Activated T-cell treated with anti-CD3 and anti-CD28 coated beads for 4 hours (primary cell): ENCODE measurements at places on chromosomes 7 and 10.

DNA sequence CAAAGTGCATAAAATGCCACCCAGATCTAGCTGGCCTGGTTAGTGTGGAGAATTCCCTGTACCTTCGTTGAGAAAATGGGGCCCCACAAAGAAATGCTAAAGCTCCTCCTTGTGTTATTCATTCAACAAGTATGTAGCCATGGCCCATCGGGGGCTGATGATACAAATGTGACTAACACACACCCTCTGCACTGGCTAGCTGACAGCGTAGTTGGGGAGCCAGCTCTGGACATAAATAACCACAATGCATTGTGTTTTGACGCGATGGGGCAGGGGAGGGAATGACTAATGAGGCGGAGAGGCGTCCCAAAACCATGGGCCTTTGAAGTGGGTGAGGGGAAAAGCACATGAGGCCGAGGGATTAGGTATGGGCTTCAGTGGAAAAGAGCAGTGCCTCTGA lies 28.2 kb upstream of the ASL start:
- no peak for DNase-seq

DNA sequence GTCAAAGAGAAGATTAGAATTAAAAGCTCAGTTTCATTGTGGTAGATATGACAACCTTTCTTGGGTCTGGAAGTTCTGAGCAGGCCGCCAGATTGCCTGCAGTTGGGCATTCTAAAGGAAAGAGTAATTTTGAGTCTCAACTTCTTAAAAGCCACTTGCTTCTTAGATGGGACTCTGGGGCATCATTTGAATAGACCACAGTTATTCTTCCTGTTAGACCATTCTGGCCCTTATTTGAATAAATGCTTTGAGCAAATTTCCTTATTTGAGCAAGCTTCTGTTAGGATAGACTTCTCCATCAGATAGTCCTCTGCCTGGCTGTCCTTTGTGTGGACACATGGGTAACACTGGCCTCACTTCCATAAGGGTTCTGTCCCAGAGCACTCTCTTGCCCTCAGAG lies 40.2 kb downstream of the SND1 start:
- no peak for DNase-seq

DNA sequence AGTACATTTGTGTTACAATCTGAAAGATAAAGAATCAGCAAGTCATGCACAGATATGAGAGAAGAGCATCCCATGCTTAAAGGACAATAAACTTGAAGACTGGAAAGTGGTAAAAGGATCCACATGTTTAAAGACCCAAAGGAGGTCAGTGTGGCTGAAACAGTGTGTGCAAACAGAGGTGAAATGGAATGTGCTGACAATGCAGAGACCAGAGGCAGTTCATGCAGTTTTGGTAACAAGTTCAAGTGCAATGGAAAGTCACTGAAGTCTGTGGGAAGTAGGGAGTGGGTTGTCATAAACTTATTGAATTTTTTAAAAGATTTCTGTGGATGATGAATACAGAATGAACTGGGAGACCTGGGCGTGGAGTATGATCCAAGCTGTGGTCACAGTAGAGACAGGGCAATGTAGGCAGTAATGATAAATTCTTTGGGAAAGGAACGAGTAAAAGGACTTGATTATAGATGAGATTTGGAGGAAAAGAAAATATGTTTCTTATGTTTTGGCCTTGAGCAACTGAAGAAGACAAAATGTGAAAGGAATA lies 408.0 kb downstream of the HGF start:
- DNase-seq = no peak

DNA sequence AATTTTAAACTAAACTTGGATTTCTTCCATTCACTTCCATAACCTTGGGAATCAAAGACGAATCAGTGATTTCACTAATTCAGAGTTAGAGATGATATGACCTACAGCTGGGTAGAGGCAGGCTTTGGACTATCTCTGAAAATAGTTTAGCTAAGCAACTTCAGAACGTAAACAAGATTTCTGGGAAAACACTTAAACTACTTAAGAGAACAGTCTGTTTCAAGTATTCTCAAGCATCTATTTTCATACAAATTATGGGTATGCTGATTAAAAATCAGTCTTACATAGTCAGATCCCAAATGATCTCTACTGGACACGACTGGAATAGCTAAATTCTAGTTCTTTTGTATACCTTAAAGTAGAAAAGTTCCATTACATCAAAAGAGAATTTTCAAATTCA lies 179.9 kb downstream of the PLCE1 start:
- DNase-seq = no peak

DNA sequence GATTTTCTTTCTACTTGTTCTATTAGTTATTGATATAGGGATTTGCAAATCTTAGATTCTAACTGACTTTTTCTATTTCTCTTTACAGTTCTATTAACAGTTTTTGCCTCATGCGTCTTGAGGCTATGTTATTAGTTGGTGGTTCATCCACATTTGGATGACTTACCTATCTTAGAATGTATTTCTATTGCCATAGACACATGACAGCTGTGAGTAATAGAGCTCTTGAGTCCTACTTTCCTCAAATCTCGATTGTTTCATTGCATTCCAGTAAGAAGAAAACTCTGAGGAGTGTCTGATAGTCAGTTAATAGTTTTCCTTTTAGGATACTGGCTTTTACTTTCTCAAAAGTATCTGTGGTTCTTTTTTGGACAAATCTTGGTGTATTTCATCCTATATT lies 241.4 kb upstream of the ZNF32 start:
- no peak for DNase-seq

- no peak for DNase-seq
Measured at GRCh38 chr10:103746598-103746997, 108.8 kb downstream of the SH3PXD2A start.

DNA sequence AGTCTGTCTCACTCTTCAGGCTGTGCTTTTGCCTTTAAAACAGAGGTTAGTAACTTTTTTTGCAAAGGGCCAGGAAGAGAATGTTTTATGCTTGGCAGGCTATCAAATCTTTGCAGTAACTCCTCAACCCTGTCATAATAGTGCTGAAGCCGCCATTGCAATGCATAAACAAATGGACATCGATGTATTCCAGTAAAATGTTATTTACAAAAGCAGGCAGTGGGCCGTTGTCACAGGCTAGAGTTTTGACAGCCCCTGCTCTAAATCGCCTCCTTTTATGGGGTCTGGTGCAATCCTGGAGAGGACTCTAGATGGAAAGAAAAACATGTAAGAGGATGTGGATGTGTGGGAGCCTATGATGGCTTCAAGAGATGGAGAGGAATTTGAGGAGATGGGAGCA lies 568.3 kb downstream of the TYW1 start:
- no peak for DNase-seq

DNA sequence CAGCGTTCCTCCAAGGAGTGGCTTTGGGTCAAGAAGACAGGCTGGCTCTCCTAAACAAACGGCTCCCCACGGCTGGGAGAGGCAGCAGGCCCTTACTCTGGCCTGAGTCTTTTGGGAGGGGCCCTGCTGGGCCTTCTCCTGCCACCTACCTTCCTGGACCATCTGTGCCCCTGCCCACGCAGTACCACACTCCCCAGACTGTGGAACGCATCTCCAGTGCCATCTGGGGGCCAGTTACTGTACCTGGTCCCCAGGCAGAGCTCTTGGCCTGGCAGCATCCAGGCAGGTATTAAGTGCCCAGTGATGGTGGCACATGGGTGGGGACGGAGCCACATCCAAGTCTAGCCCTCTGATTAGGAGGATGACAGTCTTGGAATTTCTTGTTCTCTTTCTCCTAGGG lies 14.4 kb downstream of the ALKBH4 start:
- no peak for DNase-seq

- no peak for DNase-seq
Measured at GRCh38 chr7:117892821-117893220, 19.6 kb upstream of the CTTNBP2 start.

- no peak for DNase-seq
Measured at GRCh38 chr7:27164367-27165088, 809 bp downstream of the HOXA9 start.

DNA sequence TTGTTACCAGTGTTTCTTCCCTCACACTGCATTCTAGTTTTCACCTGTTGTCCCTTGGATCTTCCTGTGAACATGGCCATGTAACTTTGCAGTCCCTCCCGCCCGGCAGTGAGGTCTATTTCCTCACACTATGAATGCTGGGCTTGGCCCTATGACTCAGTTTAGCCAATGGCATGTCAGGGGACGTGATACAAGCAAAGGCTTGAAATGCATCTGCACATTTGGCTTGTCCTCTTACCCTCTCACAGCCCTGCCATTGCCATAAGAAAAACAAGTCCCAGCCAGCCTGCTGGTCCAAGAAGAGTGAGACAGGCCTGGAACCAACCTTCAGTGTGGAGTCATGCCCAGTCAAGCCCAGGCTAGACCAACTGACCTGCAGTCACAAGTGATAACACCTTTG lies 17.1 kb upstream of the EZH2 start:
- no peak for DNase-seq

- no peak for DNase-seq
Measured at GRCh38 chr7:75931680-75932079, 16.7 kb downstream of the POR start.

DNA sequence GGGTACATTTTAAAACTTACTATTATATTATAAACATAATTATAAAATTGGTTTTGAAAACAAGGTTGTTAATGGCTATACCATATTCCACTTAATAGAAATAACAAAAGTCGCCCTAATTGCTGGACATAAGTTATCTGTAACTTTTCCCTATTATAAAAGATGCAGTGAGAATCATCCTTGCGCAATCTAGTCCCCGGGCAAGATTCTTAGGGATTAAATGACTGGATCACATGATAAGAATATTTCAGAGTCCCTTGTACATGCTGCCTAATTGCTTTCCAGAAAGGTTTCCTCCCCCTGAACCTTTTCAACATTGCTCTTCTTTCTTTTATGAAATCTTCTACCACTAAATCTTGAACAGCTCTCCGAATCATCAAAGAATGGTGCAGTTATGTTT lies 479.8 kb upstream of the MKI67 start:
- DNase-seq = no peak

- DNase-seq = no peak
Measured at GRCh38 chr10:96244354-96244753, 27.0 kb downstream of the BLNK start.

GRCh38 chr7:151856098-151856497 lies 20.8 kb downstream of the PRKAG2 start:
- no peak for DNase-seq

DNA sequence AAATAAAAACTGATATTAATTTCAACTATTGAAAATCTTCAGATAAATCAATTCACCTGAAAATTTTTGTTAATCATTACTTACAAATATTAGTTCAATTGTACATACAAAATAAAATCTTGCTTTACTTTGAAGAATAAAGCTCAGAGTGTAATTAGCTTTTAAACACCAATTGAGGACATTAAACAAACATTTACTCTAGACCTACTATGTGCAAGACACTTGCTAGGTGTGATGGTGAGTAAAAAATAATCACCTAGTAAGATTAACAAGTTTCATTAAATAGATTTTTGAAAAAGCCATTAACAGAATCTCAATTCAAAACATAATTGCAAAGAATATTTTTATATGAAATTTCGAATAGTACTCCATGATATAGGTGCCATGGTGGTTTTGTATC lies 3.9 kb upstream of the MLLT10 start:
- no peak for DNase-seq

GRCh38 chr10:79139124-79139835 lies 70.5 kb downstream of the ZMIZ1 start:
- DNase-seq = no peak

- DNase-seq = no peak
Measured at GRCh38 chr10:48468130-48468790, 136.6 kb downstream of the ARHGAP22 start.

DNA sequence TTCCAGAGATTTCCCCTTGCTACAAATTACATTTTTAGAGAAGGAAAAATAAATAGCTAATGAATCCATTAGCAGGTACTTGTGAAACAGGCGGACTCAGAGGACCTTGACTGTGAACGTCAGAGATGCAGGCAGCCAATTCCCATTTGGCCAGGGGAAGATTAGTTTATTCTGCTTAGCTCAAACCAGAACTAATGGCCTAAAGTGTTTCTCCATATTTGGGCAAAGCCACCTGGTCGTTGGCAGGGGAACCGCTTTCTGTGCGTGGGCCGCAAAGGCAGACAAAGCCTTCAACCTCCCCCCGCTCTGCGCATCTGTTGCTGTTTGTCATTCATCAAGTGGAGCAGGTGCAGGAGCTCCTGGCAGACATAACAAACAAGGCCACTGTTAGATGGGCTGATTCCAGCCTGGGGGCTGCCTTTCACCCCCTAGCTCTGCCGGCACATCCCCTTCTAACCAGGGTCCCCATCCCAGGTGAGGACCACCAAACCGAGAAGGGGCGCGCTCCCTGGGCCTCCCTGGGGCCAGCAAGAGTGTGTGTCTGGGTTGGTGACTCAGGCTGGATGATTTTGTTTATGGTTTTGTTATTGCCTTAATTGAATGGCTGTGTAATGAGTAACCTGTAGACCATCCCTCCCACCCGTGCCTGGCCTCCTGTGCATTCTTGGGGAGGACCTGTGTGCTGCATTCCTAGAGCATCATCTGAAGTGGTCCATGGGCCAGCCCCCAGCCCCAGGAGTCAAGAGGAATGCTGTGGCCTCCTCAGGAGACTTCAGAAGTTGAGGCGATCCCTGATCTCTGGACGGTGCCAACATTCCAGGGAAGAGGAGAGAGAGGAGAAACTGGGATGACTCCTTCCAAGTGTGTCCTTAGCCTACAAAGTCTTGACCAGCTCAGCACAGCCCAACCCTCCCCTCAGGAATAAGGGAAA lies 14.5 kb upstream of the CPA1 start:
- no peak for DNase-seq

DNA sequence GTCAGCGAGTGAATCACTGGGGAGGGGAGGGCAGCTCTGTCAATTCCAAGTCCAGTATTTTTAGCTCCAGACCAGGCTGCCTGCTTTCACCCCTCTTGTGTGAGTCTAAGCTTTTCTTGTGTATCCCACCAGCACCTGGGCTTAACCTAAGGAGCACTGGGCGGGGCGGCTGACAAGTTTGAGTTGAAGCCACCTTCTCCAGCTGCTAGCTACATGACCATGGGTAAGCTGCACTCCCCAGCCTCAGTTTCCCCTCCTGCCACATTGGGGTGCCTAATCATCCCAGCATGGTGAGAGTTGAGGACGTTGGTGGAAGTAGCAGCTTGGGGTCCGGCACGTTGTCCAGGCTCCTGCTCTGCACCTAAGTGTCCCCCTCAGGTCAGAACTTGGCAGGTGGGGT lies 89.8 kb upstream of the PCBD1 start:
- DNase-seq = no peak

- DNase-seq = no peak
Measured at GRCh38 chr7:55104712-55105433, 86.1 kb downstream of the EGFR start.

- no peak for DNase-seq
Measured at GRCh38 chr10:33653584-33654367, 319.3 kb upstream of the NRP1 start.

- DNase-seq = no peak
Measured at GRCh38 chr7:79647711-79648110, 194.2 kb upstream of the MAGI2 start.

- no peak for DNase-seq
Measured at GRCh38 chr7:118759921-118760320, 535.4 kb downstream of the ANKRD7 start.

GRCh38 chr10:63561341-63561740 lies 40.1 kb downstream of the REEP3 start:
- DNase-seq = no peak

GRCh38 chr7:56077681-56078080 lies 13.6 kb downstream of the SUMF2 start:
- no peak for DNase-seq
